Fibroblast of lung (primary cell): ENCODE measurements at places on chromosomes 5 and 9. TPM values are rescaled to one million over a fixed set of nuclear protein-coding genes. Genes with fewer than 3 reads are reported as not detected.

SCGB3A2 gene
- not detected in 2 replicates for polyA plus RNA-seq

CBY3 gene
- not detected in 2 replicates for polyA plus RNA-seq

CD274 gene
- 3.1 and 4.8 TPM in 2 replicates for polyA plus RNA-seq

PCDHB16 gene
- polyA plus RNA-seq, result 0.54 and 1.5 TPM in 2 replicates

ZNF462 gene
- polyA plus RNA-seq, result 6.0 and 6.3 TPM in 2 replicates

ABO gene
- not detected in 2 replicates for polyA plus RNA-seq

RMI1 gene
- polyA plus RNA-seq, result 2.3 and 3.1 TPM in 2 replicates

DNA sequence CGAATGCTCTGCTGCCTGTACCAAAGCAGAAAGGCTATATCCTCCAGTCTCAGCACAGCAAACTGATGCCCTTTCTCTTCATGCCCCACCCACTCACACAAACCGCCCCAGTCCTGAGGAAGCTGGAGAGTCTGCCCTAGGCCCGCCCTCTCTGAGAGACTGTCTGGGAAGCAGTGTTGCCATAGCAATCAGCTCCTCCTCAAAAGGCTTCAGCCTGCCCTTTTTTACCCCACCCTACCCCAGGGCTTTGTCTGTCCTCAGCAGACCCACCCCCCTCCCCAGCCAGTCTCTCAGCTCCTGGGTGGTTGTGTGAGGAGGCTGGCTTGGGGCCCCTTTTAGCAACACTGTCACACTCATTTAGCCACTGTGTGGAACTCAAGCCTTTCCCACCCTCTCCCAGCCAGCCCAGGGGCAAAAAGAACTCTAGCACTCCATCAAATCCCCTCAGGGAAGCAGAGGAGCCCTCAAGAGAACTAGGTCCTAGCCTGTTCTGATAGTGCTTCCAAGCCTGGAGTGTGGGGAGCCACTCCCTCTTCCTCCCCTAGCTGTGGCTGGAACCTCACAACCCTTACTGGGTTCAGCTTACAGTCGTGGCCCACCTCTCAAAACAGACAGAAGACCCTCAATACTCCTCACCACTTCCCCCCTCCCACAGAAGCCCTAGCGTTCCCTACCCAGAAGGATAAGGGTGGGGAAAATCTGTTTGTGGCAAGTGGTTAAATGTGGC is 1.4 kb downstream of the ATOSB start:
- peak; percentile 98 for DNase-seq

DNA sequence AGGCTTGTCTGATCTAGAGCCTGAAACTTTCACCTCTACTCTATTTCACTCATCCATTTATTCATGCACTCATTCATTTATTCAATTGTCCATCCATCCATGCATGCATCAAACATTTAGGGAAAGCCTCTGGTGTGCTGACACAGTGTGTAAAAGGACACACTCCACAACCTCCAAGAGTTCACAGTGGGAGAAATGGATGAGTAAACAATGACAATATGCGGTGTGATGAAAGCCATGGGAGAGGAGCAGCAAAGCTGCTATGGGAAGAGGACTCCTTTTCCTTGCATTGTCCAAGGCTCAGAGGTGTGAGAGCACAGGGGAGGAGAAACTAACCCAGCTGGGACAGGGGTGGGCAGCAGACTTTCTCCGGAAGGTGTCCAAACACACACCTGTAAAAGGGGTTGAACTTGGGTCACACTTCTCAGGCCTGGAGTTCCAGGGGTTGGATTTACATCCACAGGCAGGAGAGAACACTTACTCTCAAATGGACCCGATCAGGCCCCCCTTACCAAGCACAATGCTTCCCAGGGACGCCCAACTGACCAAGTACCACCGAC is 21.2 kb upstream of the PFDN1 start:
- DNase-seq, result no peak

DNA sequence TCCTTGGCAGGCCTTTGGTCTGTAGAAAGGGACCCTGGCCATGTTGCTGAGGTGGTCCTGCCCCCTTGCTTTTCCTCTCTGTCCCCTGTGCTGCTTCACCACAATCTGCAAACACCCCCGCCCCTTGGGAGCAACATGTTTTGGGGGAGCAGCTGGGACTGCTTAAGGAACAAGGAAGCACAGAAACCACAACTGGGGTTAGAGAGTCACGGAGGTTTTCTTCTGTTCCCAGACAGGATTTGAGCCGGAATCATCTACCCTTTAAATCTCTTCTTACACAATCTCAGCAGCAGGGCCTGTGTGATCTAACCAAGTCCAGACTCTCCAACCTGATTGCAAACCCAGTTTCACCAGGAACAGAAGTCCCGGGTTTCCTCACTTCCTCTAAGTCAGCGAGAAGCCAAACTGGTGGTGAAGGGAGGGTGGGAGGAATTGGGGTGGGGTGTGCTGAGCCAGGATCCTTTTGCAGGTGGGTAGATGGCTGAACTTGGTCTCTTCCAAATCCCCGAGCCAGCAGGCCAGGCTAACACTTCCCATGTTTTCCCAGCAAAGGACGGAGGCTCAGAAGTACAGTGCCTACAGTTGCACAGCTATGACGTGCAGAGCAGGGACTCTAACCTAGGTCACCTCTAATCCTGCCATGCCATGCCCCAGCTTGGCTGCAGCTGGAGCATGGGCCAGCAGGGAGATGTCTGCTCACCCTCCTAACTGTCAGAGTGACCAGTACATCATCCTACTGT is 25.0 kb downstream of the SH3PXD2B start:
- peak; percentile 73 for DNase-seq
